ENCODE measurements at places on chromosomes 16 and 17.

GRCh38 chr17:28527859-28528258 is 21.7 kb downstream of the FOXN1 start:
- no peak for DNase-seq

GRCh38 chr16:77581706-77582105 is 140.6 kb upstream of the NUDT7 start:
- DNase-seq = no peak

DNA sequence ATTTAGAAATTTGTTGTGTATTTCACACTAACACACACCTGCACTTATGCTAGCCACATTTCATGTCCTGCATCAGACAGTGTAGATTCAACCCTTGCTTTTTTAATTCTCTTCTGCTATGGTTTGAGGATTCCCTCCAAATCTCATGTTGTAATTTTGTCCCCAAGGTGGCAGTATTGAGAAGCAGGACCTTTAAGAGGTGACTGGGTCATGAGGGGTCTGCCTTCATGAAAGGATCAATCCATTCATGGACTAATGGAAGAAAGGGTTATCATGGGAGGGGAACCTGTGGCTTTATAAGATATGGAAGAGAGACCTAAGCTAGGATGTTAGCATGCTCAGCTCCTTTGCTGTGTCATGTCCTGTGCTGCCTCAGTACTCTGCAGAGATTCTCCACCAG is 1032.2 kb downstream of the CDH11 start:
- DNase-seq = no peak

- DNase-seq = no peak
These were observed 60.3 kb downstream of the SPAG9 start for GRCh38 chr17:51060396-51060795.

- no peak for DNase-seq
These were observed 188.1 kb upstream of the ZNF469 start for GRCh38 chr16:88194397-88195268.

- DNase-seq = no peak
These were observed 107.7 kb upstream of the GPR139 start for GRCh38 chr16:20181416-20181815.

GRCh38 chr17:19304209-19304608 is 58.3 kb downstream of the B9D1 start:
- no peak for DNase-seq

- no peak for DNase-seq
These were observed 348.9 kb upstream of the ERCC4 start for GRCh38 chr16:13571036-13571435.

GRCh38 chr16:82510789-82511305 is 115.9 kb upstream of the CDH13 start:
- no peak for DNase-seq

DNA sequence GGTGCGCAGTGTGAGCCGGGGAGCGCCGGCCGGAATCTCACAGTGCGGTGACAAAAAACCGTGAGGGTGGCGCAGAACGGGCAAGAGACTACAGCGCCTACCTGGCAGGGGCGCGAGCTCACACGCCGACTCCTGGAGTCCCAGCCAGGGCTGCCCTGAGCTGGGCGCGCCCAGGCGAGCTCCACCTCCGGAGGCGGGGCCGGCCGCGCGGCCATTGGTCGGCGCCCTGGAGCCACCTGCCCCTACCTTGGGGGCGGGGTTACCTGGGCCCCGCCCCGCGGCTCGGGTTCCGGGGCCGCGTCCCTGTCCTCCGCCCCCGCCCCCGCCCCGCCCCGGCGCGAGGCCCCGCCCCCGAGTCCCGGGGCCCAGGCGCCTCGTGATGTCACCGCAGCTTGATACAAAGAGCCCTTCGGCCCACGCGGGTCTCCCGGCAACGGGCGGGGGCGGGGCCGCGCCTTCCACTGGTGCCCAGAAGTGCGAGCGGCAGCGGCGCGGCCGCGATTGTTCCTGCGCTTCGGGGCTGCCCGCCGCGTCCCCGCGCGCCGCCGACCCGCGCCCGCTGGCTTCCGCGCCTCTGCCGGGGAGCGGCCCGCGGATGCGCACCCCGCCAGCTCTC is 96.3 kb downstream of the RAB11FIP4 start:
- peak; percentile 98 for DNase-seq

GRCh38 chr17:21253646-21254441 is 634 bp upstream of the NATD1 start:
- DNase-seq = no peak

- DNase-seq = peak; percentile 58
These were observed 18.2 kb downstream of the COTL1 start for GRCh38 chr16:84599521-84600202.

GRCh38 chr16:81448154-81449131 is 3.8 kb downstream of the CMIP start:
- DNase-seq = no peak

DNA sequence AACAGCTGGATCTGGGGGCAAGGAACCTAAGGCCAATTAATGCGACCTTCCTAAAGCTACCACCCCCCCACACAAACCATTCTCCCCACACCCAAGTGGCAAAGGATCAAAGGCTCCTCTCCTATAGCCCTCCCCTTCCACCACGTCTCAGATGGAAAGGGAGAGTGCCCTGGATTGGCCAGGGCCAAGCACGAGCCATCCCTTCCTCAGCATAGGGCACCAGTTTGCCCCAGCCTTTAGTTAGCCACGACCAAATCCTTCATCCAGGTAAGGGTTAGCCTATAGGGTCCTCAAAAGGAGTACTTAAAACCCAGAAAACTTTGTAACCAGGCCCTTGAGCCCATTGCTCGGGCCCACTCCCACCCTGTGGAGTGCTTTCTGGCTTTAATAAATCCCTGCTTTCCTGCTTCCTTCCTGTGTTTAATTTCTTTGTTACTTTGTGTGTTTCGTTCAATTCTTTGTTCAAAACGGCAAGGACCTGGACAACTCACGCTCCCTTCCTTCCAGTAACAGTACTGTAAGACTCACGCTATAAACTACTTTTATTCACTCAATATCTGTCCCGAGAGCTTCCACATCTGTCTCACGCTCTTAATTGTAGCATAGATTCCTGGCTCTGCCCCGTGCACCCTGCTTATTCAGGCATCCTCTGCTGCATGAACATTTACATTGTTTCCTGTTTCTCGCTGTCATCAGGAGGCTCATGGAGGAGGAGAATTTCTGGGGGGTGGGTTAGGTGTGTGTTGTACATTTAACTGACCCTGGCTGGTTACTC is 62.3 kb downstream of the TNFRSF13B start:
- peak; percentile 18 for DNase-seq

DNA sequence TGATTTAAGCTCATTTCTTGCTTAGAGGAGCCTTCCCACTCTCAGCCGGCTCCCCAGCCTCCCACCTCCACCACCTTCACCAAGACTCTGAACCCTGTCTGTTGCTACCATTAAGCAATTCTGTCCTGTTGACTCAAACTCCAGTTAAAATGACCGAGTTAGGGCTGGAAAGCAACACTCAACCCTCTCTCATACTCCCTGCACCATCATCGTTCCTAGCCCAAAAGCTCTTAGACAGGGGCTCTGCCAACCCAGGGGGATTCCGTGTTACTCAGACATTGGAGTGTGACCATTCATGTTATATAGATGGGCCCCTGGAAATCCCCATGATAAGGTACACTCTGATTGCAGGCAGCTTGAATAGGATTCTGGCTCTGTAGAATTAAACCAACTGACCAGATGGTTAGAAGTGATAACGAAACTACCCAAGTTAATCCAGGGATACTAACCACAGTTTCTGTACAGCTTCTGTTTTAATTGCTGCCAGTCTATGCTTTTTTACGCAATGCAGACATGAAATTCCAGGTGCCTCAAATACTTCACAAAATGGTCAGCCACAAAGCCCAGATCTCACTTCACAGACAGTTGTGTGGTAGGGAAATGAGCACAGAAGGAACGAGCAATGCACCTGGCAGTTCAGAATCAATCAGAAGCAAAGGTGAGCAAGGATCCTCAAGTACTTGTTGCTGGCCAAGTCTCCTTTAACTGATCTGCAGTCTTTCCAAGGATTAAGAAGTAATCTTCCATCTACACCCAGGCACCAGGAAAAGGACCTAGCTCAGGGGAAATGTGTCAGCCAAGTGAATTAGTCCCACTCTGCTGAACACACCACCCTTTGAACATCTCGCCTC is 2.1 kb downstream of the SSTR2 start:
- DNase-seq = no peak

DNA sequence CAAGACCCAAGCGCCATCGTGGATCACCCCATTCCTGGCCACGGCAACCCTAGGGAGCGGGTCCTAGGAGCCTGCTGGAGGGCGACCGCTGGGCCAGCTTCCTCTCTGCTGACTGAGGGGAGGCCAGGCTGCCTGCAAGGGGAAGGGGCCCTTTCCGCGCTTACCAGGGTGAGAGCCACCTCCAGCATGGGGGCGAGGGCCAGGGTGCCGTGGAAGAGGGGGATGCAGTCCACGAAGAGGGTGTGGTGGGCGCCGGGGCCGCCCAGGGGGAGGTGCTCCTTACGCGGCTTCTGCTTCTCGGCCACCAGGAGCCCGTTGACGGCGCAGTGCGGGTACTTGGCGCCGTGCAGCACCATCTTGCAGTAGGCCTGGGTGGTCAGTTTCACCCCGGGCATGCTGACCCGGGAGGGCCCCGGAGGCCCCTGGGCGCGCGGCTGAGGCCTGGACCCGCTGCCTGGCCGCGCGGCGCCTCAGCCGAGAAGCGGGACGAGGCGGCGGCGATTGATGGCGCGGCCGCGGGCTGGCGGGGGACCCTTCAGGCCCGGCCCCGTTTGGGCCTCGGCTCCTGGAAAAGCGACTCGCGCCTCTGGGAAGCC is 345 bp downstream of the EMC8 start:
- DNase-seq = peak; percentile 8

DNA sequence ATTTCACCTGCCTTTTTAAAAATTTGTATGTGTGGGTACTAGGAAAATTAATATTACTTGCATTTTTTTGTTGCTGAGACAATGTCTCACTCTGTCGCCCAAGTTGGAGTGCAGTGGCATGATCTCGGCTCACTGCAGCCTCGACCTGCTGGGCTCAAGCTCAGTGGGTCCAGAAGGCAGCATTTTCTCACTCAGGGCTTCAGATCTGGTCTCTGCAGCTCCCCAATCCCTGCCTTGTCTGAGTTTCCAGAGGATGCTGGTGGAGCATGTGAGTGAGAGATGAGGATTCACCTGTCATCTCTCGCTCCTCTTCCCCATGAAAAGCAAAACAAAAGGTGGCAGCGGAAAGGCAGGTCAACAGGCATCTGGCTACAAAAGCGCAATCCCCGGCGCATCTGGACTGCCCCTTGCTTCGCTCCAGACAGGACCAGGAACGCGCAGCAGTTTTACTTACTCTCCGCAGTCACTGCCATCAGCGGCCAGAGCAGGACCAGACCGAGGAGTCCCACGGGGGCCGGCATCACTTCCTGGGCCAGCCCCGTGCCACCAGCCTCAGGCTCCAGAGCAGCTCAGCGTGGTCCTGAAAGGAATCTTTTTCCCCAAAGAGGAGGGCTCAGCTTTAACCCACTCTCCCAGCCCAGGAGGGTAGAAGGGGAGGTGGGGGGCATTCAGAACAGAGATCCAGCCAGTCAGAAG is 59.9 kb downstream of the LITAF start:
- no peak for DNase-seq

GRCh38 chr17:35076874-35077273 is 13.4 kb upstream of the RFFL start:
- no peak for DNase-seq

DNA sequence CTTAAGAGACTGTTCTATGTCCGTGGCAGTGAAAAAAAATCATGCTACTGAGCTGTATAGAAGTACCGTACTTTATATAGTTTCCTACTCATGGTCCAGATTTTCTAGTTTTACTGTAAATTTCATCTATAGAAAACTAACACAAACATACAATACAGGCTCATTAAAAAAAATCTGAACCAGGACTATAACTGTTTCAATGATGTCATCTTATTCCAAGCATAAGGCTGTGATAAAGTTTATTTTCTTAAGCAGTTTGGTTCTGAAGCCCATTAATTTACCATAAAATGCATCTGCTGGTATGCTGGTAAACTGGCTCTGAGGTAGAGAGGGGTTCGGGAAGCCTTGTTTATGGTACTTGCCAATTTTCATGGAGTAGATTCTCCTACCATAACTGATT is 16.7 kb upstream of the NETO2 start:
- no peak for DNase-seq

DNA sequence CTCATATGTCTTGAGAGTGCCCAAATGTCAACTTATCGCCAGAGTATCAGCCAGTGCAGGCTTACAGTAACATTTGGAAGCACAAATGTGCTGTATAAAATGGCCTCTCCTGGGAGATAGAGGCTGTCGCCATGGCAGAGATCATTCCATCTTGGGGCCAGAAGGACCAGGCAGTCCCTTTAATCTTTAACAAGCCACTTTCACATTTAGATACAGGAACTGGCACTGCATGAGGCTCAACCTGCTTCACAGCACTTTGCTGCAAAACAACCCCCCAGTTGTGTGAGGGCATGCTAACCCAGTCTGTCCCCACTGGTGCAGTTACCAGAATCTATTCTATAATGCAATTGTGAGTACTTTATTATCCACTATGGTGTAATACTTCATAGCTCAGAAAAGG is 4.7 kb upstream of the RFFL start:
- no peak for DNase-seq

DNA sequence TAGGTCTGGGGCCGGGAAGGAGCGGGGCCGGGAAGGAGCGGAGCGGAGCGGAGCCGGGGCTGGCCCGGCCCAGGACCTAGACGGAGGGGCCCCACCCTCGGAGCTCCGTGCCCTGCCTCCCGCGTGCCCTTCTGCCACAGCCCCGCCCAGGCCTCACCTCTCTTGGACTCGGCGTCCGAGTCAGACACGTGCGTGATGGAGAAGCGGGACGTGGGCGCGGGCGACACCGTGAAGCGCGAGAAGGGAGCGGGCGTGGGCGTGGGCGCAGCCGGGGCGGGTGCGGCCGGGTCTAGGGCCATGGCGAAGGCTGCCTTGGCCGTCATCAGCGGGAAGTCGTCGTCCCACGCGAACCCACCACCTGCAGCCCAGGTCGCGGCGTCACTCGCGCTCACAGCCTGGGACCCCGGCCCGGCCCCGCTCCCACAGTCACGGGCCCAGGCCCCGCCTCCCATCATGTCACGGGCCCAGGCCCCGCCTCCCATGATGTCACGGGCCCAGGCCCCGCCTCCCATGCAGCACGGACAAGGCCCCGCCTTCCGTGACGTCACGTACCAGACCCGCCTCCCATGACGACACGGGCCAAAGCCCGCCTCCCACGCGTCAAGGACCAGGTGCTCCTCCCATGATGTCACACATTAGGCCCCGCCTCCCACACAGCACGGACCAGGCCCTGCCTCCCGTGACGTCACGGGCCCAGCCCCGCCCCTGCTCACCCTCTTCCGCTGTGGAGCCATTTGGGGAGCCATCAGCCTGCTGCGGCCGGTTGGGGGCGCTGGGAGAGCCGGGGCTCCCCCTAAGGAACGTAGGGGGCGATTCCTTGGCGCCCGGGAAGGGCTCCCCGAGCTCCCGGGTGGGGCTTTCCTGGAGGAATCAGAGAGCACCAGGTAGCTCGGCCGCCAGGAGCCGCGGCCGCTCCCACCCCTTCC is 45.8 kb upstream of the PVALEF start:
- DNase-seq = peak; percentile 67

DNA sequence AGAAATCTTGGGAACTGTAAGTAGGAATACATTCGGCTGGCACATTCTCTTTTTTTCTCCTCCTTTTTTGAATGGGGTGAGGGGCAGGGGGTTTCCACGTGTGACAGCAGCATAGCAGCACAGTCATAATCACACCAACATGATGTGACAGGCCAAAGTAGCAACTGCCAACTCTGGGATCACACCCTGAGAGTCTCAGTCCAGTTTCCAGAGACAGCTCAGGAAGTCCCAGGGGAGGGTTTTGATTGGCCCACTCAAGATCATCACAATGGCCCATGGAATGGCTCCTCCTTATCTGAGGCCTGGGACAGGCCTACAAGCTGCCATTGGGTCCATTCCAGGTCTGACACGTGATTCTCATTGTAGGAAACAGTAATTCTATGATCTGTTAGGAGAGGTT is 207.1 kb upstream of the ASIC2 start:
- DNase-seq = no peak

GRCh38 chr16:88649924-88650748 is 717 bp downstream of the CYBA start:
- DNase-seq = peak; percentile 59
